ENCODE measurements at places on chromosomes 13 and 19.

- peak; percentile 68 for DNase-seq
Measured at GRCh38 chr19:49497047-49497788, 984 bp downstream of the RPS11 start.

DNA sequence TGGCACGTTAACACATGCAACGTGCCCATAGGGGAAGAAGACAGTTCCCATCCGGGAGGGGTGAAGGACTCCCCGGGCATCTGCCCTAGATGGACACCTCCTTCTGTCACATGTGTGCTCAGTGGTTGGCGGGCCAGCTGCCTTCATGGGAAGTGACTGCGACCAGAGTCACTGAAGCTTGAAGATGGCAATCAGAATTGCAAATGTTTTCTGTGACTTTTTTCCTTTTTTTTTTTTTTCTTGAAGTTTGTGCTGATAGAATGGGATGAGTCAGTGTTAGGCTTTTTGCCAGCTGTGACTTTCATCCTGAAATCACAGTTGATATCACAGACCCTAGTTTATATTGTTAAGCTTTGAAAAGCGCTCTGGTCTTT lies 109.2 kb upstream of the MCF2L start:
- peak; percentile 82 for DNase-seq

GRCh38 chr19:54644056-54644455 lies 13.8 kb downstream of the LILRB1 start:
- no peak for DNase-seq

DNA sequence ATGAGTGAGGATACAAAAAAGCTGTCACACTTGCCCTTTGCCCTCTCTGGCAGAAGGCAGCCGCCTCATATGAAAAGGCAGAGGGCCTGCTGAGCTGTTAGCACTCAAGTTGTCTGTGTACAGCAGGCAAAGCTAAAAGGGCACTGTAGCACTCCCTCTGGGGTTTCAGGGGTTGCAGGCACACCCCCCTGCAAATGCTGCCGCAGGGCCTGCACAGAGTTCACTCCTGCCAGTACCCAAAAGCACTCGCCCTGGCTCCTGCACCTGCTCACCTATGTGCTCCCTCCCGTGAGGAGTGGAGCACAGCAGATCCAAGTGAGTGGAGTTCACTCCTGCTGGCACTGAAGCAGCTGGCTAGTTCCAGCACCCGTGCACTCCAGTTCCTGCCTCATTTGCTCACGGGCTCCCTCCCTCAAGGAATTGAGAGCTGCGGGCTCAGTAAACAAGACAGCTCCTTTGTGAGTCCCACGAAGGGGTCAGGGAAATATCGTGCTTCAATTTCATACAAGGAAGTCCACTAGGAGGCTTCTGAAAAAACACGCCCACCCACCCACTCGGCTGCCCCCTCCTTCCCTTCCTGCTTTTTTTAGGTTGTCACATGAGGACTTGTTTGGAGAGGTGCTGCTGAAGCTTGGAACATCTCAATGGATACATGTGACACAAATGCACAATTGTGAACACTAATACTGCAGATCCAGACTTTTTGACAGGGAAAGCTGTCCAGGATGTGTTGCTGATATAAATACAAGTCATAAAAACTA lies 9.9 kb upstream of the RCBTB2 start:
- peak; percentile 22 for DNase-seq

- no peak for DNase-seq
Measured at GRCh38 chr19:54415208-54415900, at the start of gene TTYH1. Gene TTYH1, plus strand, starts transcription at chr19:54415464. Its CDS starts 89 bp downstream, at chr19:54415553.

DNA sequence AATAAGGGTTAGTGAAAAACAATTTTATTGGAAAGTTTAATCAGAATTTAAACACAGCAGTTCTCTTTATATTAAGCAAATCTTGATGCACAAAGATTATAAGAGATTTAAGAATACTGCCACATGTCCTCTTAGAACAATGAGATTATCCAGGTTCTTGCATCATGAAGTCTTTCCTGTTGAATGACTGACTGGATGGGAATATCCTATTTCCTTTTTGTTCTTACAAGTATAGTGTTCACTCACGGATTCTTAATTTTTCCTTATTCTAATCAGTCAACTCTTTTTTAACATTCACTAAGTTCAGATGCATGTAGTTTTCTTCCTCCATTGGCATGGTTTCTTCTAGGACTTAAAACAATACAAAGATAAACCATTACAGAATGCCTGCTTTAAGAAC lies 10.1 kb downstream of the URI1 start:
- no peak for DNase-seq

DNA sequence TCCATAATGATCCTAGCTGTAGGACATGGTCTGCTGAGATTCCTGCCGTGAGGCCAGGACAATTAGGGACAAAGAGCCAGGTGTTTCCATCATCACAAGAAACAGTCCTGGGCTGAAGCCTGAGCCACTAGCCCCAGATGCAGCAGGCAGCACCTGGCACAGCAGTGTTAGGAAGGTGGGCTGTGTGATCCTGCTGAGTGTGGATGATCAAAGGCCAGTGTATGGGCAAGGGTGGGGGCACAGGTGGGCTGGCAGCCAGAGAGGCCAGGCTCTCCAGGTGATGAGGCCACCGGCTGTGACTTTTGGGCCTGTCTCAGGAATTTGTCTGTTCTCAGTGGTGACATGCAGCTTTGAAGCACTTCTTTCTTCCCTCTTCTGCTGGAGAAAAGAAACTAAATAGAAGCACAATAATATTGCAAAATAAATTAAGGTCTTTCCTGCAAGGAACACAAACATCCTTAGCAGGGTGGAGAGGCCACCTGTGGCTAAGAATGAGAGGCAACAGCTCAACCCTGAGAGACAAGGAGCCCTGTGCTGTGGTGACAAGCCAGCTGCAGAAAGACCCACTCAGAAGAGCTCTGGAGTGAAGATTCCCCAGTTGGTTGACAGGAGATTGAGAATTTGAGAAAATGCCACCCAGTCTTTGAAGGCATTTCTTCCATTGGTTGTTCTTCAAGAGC lies 127.6 kb downstream of the KATNAL1 start:
- DNase-seq = no peak

DNA sequence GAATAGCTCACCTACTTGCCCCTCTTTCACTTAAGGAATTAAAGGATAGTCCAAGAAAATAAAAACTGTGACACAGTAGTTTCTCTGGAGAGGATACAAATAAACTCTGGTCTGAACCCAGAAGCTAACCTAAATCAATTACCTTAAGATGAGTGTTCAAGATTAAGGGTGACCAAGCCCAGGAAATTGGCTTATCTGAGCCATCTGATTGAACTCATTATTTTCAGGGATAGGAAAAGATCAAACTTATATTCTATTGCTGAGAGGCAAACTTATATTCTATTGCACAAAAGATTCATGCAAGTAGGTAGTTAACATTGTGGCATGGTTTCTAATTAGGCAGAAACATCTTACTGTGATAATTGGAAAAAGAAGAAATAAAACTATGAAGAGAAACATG lies 175.1 kb downstream of the DCLK1 start:
- no peak for DNase-seq

DNA sequence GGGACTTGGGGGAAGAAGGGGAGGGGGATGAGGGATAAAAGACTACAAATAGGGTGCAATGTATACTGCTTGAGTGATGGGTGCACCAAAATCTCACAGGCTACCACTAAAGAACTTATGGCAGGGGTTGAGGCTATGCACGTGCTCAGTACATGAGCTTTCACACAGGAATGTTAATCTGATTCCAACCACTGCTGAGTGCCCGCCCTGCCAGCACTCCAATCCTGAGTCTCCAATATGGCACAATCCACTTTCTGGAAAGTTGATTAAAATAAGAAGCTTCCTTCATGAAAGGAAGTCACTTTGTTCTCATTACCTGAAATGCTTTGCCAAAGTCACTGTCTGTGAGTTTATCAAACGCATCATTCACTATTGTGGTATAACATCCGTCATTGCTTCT lies 463.0 kb downstream of the IRS2 start:
- no peak for DNase-seq

DNA sequence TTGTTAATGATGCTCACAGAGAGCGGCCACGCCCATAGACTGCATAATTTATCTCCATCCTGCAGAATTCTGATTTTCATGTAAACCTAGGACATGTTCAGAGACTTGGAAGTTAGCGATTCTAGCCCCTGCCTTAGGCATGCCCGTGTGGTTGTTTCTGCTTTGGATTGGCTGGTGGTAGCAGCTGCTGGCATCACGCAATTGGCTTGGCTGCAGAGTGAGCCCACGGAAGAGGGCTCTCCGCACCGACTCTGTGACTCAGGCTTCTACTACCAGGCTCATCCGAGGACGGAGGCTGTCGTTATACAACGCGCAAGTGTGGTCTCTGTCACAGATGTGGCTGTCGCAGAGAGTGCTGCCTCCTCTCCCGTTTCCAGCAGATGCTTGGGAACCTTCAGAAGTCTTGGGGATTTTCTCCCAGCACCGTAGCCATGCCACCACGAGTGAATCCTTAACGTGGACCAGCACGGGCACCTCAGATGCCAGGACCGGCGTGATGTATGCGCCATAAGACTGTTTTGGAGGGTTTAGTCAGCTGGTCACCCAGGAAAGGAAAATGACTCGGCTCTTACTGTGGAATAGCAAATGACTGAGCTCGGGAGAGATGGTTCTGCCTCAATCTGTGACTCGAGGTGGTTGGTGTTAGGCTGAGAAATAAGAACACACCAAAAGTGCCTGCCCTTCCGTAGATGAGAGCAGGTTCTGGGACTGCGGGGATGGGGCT lies 61.0 kb upstream of the F7 start:
- DNase-seq = peak; percentile 83
